DMS79 (cell line): ENCODE measurements at places on chromosomes 2 and 18.

DNA sequence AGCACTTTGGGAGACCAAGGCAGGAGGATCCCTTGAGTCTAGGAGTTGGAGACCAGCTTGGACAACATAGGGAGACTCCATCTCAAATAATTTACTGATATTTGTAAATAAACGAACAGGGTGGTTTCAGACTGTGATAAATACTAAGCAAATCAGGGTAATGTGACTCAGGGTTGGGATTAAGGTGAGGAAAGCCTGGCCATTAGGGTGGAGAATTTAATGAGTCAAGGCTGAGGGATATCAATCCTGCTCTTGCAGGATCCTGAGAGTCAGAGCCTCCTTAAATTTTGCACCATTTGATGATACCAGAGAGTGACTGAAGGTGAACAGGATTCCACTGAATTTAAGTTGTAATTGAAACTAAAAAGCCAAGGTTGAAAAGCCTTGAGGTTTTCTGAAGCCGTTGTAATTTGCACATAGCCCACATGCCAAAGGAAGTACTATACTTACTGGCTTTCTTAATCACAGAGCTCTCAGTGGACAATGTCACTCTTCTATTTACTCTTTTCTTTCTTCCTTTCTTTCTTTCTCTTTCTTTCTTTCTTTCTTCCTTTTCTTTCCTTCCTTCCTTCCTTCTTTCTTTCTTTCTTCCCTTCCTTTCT, 28.6 kb upstream of the AP1S3 start:
- no peak for DNase-seq

DNA sequence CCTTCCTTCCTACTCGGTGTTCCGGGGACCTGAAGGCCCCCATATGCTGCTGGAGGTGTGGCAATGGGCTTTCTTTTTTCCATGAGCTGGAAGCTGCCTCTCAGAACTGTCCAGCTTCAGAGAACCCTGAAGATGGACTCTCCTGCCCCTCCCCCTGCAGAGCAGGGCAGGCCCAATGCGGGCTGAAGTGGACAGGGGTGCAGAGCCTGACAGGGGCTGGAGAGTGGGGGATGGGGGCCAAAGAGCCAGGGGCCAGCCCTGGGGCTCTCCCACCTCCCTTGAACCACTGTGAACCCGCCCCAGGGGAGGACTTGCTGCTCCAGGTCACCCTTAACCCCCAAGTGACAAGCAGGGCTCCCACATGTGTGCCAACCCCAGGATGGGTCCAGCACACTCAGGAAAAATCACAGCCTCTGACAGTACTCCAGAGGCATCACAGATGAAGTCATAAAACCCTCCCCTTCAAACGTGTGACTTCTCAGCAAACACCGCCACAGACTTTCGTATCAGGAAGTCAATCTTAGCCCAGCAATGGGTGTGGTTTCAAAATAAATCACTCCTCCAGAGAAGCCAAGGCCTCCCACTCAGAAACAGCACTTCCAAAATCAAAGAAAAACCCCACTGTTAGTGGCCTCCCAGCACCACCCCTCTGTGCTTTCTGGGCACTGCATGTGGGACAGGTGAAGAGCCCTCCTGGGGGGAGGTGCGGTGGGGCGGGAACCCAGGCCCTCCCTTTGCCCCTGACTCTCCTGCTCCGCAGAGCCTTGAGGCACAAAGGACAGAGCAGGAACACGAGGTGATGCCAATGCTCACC, 135.8 kb downstream of the HDAC4 start:
- no peak for DNase-seq

- DNase-seq, result no peak
Measured at GRCh38 chr2:169302364-169302763, 60.0 kb downstream of the LRP2 start.

GRCh38 chr2:135573620-135574019, 42.3 kb downstream of the R3HDM1 start:
- DNase-seq, result no peak

DNA sequence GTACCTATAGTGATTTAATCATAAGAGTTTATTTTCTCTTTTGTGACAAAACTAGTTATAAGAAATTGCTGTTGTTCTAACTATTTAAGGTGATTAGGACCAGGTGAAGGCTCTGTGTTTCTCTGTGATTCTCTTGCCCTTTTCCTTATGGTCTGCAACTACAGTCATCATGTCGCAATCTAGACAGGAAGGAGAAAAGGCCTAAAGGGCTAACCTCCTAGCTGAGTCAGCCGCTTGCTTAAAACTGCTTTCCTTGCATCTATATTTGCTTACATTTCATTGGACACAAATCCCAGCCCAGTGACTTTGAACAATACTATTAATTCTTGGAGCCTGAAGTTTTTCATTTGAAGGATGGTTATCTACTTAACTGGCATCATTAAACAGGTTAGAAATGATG, 93.1 kb downstream of the PIK3C3 start:
- DNase-seq, result no peak
